ENCODE measurements at places on chromosomes 12 and 14.

DNA sequence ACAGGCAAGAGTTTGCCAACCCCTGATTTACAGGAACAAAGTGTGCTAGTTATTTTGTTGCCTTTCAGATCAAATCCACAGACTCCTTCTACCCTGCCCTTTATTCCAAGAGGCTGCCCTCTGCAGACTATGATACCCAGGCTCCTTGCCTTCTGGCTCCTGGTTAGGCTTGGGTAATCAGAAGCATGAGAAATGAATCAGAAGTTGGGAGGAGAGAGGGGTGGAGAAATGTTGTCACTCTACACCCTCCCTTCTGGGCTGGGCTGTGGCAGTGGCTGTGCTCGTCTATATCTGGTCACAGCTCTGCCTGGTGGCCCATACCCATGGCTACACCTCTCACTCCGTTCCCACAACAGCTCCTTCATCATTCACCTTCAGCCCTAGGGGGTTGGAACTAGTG, 204.6 kb upstream of the PLXNC1 start:
- peak; percentile 37 for DNase-seq

DNA sequence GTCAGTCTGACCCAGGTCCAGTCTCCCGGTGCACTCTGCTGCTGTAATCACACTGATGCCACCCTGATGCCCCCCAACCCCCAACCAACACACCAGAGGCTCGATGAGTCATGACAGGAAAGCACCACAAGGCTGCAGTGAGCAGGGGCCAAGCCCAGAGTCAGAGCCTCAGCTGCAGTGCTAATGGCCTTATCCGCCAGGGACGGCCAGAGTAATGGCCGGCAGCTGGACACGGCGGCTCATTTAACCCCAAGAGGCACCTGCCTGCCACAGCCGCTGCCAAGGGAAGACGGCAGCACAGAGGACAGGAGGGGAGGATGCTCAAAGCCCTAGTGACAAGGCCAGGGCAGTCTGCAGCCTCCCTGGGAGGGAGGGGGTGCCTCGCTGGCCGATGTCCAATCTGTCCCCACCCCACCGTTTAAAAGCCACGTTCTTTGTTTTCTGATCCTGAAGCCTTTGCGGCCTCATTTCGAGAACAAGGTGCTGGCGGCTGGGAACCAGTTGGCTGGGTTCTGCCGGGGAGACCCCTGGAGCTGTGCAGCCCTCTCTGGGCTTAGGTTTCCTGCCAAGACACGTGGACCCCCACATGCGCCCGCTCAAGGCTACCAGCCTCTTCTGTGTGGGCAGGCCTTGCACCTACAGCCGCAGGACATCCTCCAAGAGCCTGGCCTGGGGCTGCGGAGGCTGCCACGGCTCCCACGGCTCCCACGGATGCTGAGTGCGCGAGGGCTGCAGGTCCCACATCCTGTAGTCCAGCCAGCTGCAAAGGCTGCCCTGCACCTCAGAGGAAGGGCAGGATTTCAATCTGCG, 13.1 kb downstream of the CCDC85C start:
- DNase-seq, result no peak

DNA sequence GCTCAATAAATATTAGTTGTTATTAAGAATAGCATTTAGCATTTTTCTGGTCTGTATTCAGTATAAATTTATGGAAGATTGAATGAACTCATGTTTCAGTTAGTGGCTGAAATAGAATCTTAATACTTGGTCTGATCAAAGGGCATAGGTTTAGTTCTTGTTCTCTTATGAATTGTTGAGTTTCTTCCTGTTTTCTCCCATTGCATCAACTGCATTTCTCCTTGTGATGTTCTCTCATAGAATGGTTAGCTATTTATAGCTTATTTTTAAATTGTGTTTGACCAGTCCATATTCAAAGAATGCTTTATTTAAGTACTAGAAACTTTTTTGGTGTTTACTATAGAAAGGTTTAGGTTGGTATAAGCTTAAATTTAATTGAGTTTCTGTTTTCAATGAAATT, 29.8 kb downstream of the APAF1 start:
- no peak for DNase-seq

GRCh38 chr12:9509464-9510161, 98.1 kb downstream of the KLRB1 start:
- no peak for DNase-seq

DNA sequence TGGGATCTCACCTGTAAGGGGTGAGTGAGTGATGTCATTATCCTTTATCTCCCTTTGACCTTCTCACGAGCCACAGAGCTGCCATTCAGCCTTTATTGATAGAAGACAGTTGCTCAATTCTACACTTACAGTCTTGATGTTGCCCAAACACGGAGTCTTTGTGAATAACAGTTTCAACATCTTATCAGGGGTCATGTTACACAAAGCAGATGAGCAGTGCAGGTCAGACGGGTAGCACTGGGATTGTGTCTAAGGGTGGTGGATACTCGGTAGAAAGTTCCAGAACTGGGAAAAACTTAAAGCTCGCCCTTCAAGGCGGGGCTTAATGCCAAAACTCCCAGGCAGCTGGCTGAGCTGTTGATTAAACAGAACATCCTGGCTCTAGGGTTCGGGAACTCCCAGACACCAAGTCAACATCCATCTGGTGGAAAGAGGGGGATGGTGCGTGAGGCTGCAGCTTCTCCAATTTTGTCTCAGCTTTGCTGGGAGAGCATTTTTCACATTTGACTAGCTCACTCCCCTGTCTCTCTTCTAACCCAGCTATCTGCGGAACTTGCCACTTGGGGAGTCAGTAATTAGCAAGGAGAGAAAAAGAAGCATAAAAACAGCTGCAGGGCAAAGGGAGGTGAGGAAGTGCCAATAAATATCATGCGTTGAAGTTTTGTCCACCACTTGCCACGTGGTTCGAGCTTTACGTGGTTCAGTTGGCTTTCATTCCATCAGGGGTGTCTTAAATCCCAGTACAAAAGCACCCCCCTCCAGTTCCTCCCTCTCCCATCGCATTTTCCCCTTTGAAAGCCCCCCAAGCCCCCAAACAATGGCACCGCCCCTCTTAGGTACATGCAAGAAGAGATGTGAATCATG, 31.0 kb downstream of the FOXN4 start:
- DNase-seq, result no peak

DNA sequence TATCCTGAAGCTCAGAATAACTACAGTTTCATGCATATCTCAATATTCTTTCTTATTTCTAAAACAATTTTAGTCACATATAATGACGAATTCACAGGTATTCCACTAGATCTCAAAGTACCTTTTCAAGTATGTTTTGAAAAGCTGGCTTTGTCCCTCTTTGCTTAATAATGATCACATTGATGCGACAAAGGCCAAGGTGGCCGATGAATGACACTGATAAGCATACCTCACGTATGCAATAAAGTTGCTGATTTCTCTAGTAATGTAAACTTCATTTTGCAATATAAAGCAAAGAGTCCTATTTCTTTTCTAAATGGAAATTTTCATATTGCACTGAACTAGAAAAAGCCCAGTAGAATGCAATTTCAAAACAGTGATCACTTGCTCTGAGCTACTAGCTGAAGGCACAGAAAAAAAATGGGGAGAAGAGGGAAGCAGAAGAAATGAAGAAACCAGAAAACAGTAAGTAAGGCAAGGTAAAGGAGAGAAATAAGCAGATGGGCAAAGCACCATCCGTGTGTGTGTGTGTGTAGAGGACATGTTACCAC, 29.3 kb downstream of the FGD6 start:
- no peak for DNase-seq

DNA sequence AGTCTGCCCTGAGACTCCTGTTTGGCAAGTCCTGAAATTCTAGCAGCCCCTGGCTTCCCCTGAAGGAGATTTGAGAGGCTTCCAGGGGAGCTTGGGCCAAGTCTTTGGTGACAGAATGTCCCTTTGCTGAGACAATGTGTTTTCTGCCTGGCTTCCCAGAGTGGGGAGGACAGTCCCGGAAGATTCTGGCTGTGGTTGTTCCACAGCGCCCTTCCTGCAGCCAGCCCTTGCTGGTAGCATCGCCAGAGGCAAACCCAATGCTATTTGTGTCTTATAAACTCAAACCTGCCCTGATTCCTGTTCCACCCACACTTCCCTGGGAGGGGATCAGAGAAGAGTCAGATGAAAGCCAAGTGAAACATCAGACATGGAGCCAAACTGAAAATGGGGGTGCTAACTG, 56.4 kb upstream of the OAS1 start:
- DNase-seq, result no peak

DNA sequence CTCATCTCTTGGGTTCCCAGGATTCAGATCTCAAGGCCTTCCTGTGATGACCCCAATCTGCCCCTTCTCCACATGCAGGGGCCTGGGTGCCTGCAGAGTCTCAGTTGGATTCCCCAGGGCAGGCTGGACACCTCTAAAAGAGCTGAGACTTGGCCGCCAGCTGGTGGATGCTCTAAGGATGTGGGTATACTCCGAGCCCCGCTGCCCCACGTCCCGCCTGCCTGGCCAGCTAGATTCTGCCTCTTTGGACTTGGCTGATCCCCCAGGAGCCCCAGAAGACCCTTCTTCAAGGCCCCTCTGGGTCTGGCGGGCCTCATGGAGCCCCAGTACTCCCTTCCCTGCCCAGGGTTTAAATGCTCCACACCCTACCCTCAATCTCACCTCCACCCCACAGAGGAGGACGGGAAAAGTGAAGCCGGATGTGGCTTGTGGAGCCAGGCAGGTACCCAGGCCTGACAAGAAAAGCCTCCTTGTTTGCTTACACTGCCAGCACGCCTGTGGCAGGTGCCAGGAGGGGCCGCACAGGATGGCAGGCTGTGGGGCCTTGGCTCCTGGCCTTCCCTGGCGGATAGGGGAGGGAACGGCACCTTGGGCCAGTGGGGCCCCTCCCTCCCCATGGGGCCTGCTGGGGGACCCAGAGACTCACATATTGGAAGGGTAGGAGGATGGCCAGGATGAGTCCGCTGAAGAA, 15.1 kb downstream of the FAIM2 start:
- DNase-seq, result no peak

- DNase-seq, result no peak
These were observed 19.4 kb downstream of the TMEM116 start for GRCh38 chr12:111993292-111994150.

- no peak for DNase-seq
These were observed 26.4 kb upstream of the FAM222A start for GRCh38 chr12:109687250-109687649.

DNA sequence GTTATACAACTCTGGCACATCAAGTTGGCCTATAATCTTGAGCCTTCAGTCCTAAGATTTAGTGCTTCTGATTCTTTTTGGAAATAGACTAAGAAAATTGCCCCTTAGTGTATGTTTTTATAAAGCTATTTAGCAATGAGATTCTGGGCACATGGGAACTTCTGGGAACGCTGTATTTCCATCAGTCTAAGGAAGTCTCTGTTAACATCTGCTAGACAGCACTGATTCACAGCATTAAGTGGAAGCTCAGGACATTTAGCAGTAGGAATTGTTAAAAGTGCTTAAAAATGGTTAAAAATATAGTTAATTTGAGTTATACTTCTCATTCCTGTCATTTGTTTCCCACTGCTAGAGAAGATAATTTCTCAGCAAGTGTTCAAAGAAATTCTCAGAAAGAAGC, 579.1 kb downstream of the SLC16A7 start:
- no peak for DNase-seq

DNA sequence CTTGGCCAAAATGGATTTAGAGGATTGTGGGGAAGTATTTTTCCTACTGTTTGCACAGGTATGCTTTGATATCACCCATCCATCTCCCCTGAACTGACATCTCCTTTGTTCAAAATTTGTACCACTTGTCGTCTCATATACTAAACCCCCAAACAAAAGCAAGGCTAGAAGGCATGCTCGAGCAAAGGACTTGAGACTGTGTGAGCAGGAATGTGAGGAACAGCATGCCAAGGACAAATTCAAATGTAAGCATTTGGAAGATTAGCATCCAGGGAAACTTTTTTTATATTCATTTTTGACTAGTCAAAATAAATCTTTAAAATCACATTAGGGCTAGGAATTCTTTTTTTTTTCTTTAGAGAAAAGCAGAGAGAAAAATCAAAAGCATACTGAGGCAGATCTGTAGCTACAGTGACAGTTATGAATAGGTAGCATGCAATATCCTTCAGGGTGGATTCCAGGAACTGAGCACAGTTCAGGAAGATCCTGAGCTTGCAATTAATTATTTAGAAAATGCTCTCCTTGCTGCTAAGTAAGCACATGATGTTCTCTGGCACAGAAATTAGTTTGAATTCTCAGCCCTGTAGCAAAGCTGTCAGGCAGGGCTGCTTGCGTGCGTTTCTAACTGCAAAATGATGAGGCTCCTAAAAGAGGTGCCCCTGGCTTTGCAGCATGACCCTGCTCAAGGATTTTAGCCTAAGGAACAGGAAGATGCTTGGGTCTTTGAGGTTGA, 327.7 kb downstream of the LRIG3 start:
- DNase-seq, result no peak

DNA sequence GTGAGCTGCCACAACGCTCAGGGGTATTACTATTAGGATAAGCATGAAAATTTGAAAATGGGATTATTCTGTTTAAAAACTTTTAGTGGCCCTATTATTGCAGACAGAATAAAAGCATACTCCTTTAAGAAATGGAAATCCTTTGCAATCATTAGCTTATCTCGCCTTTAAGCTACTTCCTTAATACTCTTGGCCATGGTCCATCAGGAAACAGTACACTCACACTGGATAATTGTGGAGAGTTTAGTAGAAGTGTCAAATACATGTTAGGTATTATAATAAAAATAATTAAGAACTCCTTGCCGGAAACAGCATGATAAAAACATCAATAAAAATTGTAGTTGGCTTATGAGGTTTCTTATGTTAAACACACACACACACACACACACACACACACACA, 100.4 kb upstream of the PPFIA2 start:
- no peak for DNase-seq

- DNase-seq, result no peak
These were observed 33.4 kb upstream of the SYNDIG1L start for GRCh38 chr14:74459289-74459946.

DNA sequence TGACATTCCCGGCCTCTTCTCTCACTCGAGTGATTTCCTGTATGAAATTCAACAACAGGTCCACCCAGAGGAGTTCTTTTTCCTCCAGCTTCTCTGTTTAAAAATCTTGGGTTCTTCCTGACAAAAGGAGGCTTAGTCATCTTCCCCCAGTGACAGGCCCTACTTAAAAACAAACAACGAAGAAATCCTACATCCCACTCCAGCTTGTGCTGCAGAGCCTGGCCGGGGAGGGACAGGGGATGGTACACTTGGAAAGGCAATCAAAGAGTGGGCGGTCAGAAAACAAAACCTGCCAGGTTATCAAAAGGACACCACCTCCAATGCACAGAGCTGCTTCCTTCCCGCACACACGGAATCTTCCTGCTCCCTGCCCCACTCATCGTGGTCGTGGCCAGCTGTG, 101.3 kb downstream of the CACNA1C start:
- DNase-seq, result no peak

GRCh38 chr12:78316631-78317468, 486.2 kb downstream of the NAV3 start:
- no peak for DNase-seq

GRCh38 chr12:108457006-108457733, 57.9 kb upstream of the FICD start:
- no peak for DNase-seq

GRCh38 chr12:62933220-62933601, 1.7 kb downstream of the PPM1H start:
- peak; percentile 51 for DNase-seq

DNA sequence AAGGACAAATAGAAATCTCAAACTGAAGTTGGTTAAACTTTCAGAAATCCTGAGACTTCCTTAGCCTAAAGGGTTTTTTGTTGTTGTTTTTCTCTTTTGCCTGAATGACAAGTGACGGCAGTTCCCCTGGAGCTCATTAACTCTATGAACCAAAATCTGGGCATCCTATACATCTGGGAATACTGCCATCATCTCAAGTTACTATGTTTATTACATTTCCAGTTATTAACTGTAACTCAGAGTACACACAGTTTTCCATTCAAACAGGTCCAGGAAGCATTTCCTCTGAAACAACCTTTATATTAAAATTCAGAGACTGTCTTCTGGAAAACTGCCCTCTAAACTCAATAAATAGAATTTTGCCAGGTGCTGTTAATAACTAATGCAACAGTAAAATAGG, 55.6 kb upstream of the CDKL1 start:
- no peak for DNase-seq
